Hematopoietic multipotent progenitor cell (in vitro differentiated cells): ENCODE measurements at places on chromosomes 7 and 10.

- DNase-seq = no peak
Observed at GRCh38 chr7:90972906-90973550, 291.2 kb upstream of the FZD1 start.

DNA sequence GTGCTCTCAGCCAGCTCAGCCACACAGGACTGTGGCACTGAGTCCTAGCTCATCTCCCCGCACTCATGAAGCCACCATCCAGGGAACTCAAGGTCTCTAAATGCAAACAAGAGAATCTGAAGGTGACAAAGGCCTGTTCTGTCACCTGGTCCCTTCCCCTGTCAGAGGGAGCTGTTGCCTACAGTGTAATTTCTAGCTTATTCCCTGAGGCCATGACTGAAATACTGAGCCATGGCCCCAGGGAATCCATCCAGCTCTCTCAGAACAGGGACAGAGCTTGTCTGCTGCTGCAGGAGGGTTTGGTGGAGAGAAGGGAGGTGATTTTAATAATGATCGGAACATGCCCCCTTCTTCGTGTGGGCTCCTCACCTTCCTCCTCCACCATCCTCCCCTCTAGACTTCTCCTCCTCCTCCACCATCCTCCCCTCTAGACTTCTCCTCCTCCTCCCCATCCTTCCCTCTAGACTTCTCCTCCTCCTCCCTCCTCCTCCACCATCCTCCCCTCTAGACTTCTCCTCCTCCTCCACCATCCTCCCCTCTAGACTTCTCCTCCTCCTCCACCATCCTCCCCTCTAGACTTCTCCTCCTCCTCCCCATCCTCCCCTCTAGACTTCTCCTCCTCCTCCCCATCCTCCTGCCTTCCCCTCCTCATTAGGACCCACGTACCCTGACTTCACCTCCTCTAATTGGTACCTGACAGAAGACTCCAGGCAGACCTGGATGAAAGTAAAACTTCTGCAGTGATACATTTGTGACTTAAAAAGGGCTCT lies 338.0 kb upstream of the MKI67 start:
- DNase-seq = peak; percentile 52

DNA sequence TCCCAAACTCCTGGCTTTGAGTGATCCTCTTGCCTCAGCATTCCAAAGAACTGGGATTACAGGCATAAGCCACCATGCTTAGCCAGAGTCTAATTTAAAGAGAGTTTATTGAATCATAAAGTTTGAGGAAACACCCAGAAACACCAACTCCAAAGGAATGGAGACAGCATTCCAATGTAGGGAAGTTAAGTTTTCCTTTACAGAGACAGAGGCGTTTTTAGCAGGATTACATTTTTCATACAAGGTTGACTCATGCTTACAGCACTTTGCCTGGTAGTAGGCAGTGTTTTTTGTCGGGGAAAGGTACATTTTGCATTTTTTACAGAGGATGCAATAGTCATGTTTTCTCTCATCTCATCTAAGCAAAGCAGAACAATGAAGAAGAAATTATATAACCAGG lies 18.9 kb upstream of the OPN4 start:
- DNase-seq = no peak

DNA sequence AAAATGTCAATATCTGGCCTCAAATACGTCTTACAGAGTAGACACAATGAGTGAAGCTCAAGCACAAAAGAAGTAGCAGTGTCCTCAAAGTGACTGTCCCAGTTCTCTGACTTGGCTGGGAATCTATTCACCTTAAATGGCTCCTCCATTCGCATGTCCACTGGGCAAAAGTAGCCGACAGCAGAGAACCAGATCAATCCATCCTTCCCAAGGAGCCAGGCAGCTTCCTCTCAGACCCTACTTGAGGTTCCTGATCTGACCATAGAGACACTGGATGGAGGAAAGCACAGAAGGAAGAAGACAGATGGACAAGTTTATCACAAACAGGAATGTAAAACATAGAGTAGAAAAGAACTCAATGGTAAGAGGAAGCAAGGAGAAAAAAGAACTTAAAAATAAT lies 53.5 kb downstream of the CDK6 start:
- no peak for DNase-seq

DNA sequence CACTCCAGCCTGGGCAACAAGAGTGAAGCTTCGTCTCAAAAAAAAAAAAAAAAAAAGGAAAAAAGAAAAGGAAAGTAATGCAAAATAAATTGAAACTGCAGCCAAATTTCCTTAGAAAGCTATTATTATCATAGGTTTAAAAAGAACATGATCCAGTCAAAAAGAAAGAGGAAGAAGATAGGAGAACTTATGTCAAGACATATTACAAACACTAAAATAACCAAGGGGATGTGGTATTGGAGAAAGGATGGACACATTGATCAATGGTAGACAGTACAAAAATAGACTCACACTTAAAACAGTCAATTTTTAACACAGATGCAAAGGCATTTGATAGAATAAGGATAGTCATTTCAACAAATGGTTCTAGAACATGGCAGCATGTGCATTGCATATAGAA lies 27.3 kb upstream of the PFKP start:
- DNase-seq = no peak

DNA sequence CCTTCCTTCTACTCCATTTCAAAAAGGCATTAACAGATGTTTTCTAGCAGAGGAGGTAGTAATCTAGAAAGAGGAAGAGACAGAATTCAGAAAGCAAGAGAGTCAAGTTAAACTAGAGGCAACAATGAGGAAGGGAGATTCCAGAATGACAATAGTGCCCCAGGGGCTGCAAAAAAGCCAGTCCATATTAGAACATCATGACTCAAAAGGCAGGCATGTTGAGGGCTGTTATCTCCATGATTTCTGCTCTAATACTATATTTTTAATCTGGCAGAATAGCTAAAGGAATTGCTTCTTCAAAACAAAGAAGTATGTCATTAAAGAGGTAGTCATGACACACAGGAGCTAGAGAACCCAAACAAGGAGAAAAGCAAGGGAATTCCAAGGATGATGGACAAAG lies 599.6 kb downstream of the INHBA start:
- no peak for DNase-seq

DNA sequence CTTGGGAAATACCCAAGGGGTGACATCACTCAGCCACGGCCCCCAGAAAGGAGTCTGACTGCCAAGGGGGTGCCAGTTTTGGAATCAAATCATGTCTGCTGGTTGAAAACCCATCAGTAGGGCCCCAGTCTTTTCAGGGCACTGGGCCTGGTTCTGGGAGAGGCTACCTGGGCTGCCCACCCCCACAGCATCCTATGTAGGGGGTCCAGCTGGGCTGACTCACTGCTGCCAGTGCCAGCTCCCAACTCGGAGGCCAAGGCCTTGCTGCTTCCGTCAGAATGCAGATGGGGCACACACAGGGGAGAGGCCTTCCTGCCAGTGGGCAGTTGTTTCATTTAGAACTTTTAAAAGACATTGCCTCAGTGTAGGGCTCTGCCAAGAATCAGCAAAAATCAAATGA lies 39.5 kb upstream of the DMBT1 start:
- no peak for DNase-seq

- no peak for DNase-seq
Observed at GRCh38 chr10:16231176-16231575, 205.6 kb upstream of the PTER start.

DNA sequence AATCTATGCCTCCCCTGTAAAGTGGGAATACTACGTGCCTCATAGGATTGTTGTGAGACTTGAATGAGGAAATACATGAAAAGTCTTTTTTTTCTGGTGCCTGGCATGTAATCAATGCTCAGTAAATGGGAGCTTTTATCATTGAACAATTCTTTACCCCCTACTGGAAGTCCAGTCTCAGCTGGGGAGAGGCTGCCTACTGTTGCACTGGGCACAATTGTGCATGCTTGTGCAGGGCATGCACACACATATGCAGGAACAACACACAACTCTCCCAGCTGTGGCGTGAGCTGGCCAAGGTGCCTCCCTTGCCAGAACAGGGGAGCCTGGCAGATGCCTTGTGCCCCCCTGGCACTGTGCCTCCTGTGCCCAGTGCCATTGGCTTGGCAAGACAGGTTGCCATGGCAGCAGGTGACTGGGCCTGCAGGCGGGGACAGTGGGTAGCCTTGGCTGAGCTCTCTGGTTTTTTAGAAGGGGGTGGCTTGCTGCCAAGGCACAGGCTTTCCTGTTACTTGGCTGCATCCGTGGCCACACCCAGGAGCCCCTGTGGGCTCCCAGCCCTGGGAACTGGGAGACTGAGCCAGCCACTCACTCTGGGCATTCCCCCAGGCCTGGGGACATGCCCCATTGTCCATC lies 16.1 kb upstream of the PALD1 start:
- peak; percentile 52 for DNase-seq

GRCh38 chr7:110397927-110398660 lies 692.8 kb upstream of the LRRN3 start:
- no peak for DNase-seq

GRCh38 chr10:124677293-124677699 lies 66.9 kb downstream of the FAM53B start:
- no peak for DNase-seq

- no peak for DNase-seq
Observed at GRCh38 chr7:118731854-118732253, 507.4 kb downstream of the ANKRD7 start.

- no peak for DNase-seq
Observed at GRCh38 chr10:639751-640672, 49.5 kb downstream of the DIP2C start.
